ENCODE measurements at places on chromosomes 6 and 20.

GRCh38 chr6:42471142-42471541, 19.4 kb upstream of the TRERF1 start:
- no peak for DNase-seq

DNA sequence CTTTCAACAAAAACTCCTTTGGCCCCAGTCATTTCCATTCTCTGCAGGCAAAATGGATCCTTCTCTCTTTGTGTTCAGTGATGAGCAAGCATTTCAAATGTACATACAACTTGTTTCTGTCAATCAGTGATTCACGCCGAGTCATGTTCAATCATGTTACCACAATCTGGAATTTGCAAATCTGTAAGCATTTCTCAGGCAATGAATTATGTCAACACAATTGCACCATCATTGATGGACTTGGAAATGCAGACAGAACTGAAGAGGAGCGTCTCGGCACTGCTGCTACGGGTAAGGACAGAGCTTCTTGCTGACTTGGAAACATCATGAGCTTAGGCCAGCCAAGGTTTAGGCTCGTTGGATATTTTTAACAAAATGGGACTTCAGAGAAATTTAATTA, 132.8 kb upstream of the AGPAT4 start:
- DNase-seq, result no peak

GRCh38 chr6:126333729-126334128, 6.2 kb upstream of the CENPW start:
- no peak for DNase-seq

- DNase-seq, result no peak
These were observed 9.2 kb downstream of the PDCD2 start for GRCh38 chr6:170575250-170575649.

- no peak for DNase-seq
These were observed 273.5 kb upstream of the PLCB4 start for GRCh38 chr20:8795404-8795803.

DNA sequence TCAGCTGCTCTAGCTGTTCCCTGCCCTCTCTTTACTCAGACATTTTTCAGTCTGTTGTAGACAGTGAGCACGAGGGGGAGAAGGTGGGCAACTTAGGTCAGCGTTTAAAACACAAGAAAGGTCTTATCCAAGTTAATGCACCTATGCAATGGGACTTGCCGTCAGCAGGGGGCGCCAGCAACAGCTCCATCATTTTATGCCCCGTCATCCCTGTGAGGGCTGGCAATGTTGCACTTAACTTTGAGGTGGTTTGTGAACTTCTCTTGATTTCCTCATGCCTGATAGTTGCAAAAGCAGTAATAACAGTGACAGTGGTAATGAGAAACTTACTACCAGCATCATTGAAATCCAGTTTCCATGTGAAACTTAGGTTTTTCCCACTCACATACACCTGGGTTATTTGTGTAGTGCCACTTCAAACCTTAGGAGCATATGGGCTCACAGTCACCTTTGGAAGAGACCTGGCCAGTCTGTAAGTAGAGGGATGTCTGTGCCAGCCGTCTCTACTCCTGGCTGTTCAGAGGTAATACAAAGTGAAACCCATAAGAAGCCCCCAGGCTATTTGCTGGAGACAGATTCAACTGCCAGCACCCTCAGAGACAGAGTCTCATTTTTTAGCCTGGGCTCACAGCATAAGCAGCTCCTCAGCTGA, 44.9 kb upstream of the ID1 start:
- DNase-seq, result peak; percentile 65

DNA sequence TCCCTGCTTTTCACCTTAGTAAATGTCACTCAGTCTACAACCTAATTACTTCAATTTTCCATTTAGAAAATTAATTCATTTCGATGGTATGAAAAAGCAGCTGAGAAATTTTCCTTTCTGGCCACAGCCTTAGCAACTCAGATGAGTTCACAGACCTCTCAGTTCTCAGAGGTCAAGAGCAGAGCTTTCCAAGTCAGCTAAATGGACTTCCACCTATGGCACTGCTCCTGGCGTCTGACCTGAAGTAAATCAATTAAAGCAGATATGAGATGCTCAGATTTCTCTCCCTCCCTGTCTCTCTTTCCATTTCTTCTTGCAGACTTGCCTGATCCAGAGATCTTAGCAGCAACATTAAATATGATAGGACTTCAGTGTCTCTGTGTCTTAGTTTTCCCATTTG, 412.6 kb downstream of the QKI start:
- DNase-seq, result no peak

DNA sequence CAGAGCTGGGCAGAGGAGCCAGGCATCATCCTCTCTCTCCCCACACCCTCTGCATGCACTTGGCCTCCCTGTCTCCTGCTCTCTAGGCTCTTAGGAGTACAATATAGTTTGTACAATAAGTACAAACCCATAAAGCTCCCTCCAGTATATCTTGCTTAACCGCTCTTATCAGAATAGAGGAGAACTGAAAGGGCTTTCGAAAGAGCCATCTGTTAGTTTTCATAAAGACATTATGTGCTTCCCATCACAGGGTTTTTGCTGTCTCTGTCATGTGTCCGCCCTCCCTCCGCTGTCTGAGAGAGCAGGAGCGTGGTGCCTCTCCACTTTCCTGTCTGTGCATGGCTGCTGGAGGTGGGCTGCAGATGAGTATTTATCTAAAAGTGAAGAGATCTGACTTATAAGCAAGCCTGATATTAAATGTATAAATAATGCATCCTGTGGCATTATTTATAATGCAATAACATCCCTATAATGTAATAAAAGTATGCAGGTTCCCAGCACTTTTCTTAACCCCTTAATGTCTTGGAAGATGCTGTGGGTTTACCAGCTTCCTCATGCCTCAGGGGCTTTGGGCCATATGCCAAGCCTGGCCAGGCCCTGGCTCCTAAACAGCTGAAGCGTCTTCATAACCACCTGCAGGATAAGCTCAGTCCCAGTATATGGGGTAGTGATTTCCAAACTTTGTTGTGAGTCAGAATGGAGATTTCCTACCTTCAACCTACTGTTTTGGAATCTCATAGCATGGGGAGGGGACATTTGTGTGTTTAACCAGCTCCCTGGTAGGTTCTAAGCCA, 297.1 kb downstream of the DHX35 start:
- no peak for DNase-seq

DNA sequence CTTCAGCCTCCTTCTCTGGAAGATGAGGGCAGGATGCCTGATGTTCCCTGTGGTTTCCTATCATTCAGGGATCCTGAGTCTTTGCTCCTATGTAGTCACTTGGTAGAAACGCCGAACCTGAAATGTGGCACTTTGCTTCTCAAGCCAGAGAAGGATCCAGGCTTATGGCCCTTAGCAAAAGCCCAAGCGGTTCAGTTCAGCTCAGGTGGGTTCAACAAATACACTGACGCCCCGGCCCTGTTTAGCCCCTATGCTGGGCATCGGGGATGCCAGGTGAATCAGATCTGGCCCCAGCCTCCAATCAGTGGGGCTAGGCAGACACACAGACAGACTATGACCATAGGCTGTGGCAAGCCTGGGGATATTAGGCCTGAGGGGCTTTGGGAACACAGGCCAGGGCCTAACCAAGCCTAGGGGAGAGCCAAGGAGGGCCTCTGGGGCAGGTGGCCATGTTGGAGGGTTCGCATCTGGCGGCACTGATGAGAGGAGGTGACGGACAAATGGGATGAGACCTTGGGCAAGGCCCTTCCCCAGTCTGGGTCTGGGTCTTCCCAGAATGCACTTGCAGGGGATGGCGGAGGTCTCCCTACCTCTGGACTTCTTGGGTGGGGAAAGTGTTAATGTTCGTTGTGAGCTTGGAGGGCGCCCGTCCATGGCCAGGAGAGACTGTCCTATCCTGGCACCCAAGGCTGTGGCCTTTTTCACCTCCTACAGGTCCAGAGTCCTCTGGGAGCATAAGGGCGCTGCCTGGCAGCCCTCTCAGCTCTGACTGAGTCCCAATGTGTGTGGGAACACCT, 17.6 kb upstream of the SRC start:
- DNase-seq, result no peak

DNA sequence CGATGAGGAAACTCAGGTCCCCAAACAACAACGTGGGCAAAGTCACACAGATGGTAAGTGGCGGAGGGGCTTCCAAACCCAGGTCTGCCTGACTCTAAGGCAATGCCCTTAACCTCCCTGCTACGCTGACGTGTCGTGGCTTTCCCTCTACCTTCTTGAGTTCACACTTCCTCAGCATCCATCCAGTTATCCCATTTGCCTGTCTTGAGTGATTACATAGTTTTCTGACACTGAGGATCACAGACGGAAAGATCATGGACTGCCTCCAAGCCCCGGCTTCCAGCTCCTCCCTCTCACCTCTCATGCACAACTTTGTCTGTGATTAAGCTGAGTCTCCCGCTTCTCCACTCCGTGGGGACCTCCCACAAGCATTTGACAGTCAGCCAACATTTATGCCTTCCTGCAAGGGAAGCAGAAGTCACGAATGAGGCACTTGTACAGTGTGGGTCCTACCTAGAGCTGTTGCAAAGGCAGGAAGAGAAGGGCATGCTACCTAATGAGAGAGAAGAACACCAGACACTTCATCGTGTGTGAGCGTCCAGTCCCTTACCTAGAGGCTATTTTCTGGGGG, 33.8 kb downstream of the TBC1D7 start:
- no peak for DNase-seq

DNA sequence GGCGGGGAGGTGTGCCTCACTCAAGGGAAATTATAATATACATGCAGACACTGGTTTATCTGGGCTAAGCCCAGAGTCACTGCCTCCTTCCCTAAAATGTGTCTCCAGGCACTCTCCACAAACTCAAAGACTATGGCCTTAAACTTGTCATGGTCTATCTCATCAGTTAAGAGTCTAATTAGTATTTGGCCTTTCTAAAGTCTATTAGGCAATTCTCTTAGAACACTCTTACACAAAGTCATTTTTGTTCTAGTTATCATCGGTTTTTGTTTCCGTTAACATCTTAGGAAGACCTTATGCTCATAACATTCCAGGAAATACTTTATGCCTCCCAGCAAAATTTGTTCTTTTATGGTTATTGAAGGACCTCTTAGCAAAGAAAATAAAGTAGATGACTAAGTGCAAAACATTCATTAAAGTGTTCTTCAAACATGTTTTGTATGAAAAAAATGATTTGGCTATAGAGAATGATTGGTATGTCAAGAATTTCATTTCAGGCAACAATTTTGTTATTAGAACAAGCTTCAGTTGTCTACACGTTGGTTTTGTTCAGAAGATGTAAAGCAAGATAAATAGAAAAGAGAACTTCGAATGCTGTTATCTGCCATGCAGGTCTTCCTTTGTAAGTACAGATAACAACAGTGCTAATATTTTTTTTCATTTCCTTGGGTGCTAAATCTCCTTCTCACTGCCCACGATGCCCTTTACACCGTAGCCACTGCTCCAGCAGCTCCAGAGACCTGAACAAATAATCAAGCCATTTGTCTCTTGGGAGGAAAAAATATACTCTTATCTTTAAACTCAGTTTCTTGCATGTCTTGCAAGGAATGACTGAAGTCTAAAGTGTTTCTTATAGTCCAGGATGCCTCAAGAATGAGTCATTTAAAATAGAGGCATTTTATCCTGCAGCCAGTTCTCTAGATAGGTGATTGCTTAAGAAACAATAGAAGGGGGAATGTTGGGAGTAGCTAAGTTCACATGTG, 170.4 kb downstream of the HTR1B start:
- DNase-seq, result no peak

- no peak for DNase-seq
These were observed 104.8 kb downstream of the FLRT3 start for GRCh38 chr20:14232650-14233049.

DNA sequence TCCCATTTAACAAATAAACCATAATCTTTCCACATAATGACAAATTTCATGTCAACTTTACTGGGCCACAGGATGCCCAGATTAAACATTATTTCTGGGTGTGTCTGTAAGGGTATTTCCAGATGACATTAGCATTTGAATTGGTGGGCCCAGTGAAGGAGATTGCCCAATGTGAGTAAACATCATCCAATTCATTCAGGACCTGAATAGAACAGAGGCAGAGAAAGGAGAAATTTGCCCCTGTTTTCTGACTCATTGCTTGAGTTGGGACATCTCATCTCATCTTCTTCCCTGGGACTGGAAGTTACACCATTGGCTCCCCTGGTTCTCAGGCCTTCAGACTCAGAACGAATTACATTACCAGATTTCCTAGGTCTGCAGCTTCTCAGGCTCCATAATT, 142.9 kb downstream of the TPBG start:
- DNase-seq, result no peak

GRCh38 chr6:134247231-134247833, 70.6 kb downstream of the SGK1 start:
- peak; percentile 38 for DNase-seq

- no peak for DNase-seq
These were observed 43.6 kb upstream of the PHACTR3 start for GRCh38 chr20:59560588-59561227.

DNA sequence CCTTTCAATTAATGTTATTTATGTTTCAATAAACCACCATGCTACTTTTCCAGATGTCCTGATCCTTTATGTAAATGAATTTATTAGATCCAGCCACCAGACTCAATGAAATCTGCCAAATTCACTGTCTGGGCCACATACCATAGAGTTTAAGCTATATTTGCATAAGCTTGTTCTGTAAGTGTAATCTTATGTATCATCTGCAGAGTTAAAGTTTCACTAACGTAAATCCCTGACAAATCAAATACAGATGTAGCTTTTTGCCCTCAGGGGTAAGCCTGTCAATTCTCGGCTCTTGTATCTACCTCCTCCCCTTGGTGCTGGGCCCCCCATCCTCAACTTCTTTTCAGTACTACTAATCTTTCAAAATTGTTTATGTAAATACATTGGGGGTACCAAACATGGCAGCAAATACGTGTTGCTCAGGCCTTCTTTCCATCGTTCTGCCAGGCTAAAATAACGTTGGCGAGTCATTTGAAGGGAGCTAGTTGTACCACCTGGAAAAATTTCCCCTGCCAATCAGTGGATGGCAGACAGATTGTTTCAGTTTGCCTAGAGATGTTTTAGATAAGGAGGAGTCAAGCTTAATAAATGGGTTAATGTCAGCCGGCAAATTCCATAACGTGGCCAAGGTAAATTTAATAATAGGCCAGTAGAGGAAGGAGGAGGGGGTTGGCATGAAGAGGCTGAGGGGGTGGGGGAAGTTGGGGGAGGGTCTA, 79.6 kb downstream of the RPS12 start:
- no peak for DNase-seq

DNA sequence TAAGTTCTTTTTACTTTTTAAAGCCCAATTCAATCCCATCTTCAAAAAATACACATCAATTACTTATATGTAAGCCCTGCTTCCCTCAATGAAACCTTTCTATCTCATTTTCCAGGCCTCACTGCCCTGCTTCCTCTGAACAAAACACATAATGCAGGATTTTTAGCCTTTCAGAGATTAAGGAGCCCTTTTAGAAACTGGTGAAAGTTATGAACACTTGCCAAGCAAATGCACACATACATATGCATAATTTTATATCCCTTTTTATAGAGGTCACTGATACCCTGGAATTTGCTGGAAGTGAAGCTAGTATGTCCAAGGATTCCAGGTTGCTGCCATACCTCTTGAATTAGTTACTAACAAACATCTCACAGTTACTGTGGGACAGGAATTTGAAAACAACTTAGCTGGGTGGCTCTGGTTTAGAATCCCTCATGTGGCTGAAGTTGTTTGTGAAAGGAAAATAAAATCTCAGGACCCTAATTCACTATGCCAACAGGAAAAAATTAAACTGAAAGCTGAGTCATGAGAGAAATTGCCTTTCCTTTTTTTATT, 75.8 kb downstream of the UBE3D start:
- no peak for DNase-seq

- no peak for DNase-seq
These were observed 31.5 kb upstream of the LTV1 start for GRCh38 chr6:143811501-143812157.

GRCh38 chr6:121890307-121890910, 455.0 kb downstream of the GJA1 start:
- DNase-seq, result no peak

GRCh38 chr6:140909625-140910024, 1223.1 kb upstream of the GJE1 start:
- DNase-seq, result no peak

Measured in activated naive CD4-positive, alpha-beta T cell (primary cell).